H7 (cell line): ENCODE measurements at places on chromosomes 11 and 22. TPM values are rescaled to one million over a fixed set of nuclear protein-coding genes. Genes with fewer than 3 reads are reported as not detected.

- no peak for DNase-seq
Measured at GRCh38 chr11:44596525-44597276, 31.2 kb downstream of the CD82 start.

DNA sequence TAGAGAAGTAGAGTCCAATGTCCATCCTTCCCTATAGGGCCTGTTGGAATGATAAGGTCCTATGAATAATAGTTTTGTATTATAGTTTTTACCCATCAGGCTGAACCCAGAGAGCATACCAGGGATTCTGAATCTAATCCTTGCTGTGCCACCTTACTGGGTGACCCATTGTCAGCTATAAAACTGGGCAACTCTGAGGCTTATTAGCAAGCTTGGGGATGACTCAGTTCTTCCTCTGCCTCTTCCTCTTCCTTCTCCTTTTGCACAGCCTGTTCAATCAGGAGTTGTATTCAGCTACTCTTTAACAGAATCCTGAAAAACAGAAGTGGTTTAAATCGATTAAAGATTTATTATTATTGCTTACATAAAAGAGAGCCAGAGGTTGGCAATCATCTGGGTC, 8.9 kb downstream of the HEPHL1 start:
- no peak for DNase-seq

DNA sequence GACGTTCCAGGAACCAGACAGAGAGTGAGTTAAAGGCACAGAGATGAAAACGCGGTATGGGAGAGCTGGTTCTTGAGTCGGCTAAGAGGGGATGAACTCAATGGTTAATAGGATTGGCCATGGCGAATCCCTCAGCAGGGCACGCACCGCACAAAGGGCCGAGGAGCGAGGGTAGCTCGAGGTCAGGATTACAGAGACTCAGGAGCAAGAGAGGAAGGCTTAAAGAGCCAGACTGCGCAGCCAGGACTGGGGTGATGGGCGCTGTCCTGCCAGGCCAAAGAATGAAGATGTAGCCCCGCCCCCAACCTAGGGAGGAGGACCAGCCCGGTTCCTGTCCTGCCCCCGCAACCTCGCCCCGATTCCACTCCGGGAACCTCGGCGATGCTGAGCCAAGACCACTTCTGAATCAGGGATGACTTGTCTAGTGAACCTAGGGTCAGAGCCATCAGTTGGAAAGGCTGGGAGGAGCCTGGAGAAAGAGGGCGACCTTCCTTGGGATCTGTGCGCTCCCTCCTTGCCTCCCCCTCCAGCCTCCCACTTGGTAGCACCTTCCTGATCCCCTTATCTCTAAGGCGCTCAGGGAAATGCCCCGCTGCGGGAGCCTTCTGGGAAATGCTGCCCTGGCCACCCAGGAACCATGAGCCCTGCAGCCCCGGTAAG, at the start of gene PLEKHB1:
PLEKHB1 (plus strand) TSS at position 610 of the 660 bp plus-strand sequence; CDS start at position 638, 28 bp downstream.
- DNase-seq = peak; percentile 91

- DNase-seq = no peak
Measured at GRCh38 chr11:106249617-106250239, 172.3 kb downstream of the AASDHPPT start.

DNA sequence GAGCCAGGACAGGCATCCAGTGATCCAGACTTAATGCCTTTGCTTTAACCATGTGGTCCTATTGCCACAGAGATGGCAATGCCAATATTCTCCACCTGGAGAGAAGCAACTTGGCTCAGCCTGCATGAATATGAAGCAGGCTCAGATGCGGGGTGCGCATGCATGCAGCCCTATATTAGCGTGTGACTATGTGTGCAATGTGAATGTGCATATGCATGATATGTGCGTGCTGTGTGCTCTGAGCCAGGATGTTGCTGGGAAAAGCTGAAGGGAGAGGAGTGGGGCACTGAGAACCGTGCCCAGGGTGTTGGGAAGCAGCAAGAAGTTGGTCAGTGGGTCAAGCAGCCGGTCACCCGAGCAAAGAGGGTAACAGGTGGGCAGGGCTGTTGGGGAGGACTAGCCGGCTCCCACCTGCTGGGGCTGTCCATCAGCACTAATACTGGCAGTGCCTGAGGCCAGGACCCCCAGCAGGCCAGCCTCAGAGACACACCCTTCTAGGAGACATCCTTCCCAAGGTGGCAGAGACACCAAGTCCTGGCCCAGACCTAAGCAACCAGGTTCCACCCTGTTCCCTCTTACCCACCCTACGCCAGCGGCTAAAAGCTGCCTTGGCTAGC, 24.8 kb upstream of the MYOD1 start:
- DNase-seq = peak; percentile 31

GRCh38 chr11:113153847-113154246, 160.5 kb upstream of the TTC12 start:
- DNase-seq = no peak

GRCh38 chr11:122663056-122663740, 7.7 kb downstream of the UBASH3B start:
- DNase-seq = no peak

EFCAB6 gene
- 0.31 and 0.63 TPM in 2 replicates for total RNA-seq

- no peak for DNase-seq
Measured at GRCh38 chr11:43898574-43898973, 17.9 kb downstream of the ALKBH3 start.

- peak; percentile 38 for DNase-seq
Measured at GRCh38 chr22:45200860-45201511, 37.3 kb downstream of the NUP50 start.

DNA sequence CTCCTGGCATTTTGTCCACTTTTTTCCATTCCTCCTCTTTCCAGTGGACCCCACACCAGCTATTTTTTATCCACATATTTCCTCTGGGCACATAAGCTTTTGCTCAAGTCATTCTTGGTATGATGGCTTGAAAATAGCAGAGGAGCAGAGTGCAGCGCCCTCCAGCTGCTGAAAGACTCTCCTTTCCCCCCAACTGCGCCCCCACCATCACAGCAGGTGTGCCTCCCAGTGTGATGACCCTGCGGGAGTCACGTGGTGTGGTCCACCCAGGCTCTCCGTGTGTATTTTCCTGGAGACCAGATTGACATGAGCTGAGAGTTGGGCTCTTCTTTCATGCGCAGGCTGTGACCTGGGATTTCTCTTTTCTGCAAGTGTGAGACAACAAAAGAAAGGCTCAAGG, 1241.6 kb downstream of the TBC1D22A start:
- DNase-seq = no peak

DMC1 gene
- 9.8 and 20.4 TPM in 2 replicates for total RNA-seq

CLTCL1 gene
- total RNA-seq = 10.3 and 11.0 TPM in 2 replicates

OR5B12 gene
- total RNA-seq = 0.18 TPM in 1 of 2 replicates, not detected in the other

DNA sequence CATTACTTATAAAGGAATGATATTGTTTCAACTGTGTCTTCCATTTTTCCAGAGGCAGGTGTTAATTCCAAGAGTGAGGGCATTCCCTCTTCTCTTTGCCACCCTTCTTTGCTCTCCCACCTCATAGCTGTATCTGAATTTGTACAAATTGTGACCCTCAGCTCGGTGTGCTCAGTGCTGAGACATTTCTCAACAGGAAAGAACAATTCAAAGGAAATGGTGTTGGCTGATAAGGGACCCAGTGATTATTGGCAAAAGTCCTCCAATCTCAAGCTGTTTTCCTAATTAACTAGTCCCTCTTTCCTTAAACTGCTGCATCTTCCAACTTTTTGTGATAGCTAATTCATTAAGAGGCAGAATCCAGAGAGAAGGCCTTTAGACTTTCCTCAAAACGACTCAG, 408.9 kb upstream of the SYN3 start:
- no peak for DNase-seq

CCDC188 gene
- total RNA-seq = not detected in 2 replicates

GRCh38 chr22:35727436-35727835, 9.8 kb downstream of the APOL5 start:
- no peak for DNase-seq

GRCh38 chr11:518463-519202, 11.6 kb upstream of the RNH1 start:
- peak; percentile 99 for DNase-seq

GRCh38 chr11:11946878-11947277, 61.5 kb downstream of the DKK3 start:
- no peak for DNase-seq

DNA sequence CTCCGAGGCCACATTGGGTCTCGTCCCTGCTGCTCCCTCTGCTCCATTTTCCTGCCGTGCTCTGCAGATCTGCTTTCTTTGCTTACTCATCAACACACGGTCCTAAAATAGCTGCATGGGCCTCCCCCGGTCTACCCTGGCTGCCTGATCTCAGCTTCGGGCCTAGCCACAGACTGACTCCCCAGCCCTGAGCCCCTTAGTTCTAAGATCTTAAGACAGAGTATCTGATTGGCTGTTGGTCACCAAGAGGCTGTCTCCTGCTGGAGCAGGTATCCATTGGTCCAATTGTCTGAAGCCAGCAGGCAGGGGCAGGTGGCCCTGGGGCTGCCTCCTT, 53.7 kb upstream of the NECTIN1 start:
- DNase-seq = peak; percentile 69

OR52N4 gene
- total RNA-seq = not detected in 2 replicates

DNA sequence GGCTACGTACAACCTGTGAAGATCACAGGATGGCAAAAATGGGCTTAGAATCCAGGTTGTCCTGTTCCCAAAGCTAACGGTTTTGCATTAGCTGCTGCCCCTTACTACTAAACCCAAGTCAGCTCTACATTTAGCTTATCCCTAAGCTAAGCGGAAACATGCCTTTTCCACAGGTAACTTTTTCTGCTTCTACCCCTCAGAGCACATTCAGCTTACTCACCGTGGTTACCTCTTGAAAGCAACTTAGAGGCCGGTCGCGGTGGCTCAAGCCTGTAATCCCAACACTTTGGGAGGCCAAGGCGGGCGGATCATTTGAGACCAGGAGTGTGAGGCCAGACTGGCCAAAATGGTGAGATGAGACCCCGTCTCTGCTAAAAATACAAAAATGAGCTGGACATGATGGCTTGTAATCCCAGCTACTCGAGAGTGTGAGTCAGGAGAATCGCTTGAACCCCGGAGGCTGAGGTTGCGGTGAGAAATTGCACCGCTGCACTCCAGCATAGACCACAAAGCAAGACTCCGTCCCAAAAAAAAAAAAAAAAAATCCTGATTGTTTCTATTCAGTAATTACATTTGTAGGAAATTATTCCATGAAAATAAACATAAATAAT, 790 bp upstream of the TMEM41B start:
- no peak for DNase-seq

MUC5AC gene
- total RNA-seq = not detected in 2 replicates

DDIAS gene
- total RNA-seq = 29.4 and 37.3 TPM in 2 replicates

DNA sequence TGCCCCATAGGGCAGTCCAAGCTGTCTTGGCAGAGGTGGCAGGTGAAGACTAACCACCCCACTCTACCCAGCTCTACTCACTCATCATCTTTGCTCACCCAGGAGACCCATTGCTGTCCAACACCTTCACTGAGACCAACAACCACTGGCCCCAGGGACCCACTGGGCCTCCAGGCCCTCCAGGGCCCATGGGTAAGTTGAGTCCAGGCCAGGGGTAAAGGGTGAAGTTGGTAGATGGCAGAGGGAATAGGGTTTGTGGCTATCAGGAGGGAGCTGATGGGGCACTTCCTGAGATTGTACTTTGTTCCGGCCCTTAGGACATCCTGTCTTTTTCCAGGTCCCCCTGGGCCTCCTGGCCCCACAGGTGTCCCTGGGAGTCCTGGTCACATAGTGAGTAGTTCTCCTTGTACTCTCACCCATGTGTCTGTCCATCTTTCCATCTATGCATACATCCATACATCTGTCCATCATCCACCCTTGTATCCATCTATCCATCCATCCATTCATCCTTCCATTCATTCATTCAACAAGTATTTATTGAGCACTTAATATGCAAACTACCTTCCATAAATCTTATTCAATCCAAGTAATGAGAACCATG, 27.7 kb downstream of the EMID1 start:
- no peak for DNase-seq

TTC28 gene
- total RNA-seq = 8.8 and 14.8 TPM in 2 replicates

- no peak for DNase-seq
Measured at GRCh38 chr11:119764108-119764868, 35.3 kb upstream of the NECTIN1 start.

- DNase-seq = no peak
Measured at GRCh38 chr22:50581950-50582492, 628 bp downstream of the CHKB start.

GRCh38 chr11:66950112-66950535, 8.1 kb downstream of the PC start:
- peak; percentile 37 for DNase-seq
